CD4-positive, alpha-beta T cell treated with Interleukin-6 for 4 hours (primary cell): ENCODE measurements at places on chromosomes 3 and 15.

GRCh38 chr3:151722856-151723255, 10.9 kb upstream of the AADACL2 start:
- no peak for DNase-seq

DNA sequence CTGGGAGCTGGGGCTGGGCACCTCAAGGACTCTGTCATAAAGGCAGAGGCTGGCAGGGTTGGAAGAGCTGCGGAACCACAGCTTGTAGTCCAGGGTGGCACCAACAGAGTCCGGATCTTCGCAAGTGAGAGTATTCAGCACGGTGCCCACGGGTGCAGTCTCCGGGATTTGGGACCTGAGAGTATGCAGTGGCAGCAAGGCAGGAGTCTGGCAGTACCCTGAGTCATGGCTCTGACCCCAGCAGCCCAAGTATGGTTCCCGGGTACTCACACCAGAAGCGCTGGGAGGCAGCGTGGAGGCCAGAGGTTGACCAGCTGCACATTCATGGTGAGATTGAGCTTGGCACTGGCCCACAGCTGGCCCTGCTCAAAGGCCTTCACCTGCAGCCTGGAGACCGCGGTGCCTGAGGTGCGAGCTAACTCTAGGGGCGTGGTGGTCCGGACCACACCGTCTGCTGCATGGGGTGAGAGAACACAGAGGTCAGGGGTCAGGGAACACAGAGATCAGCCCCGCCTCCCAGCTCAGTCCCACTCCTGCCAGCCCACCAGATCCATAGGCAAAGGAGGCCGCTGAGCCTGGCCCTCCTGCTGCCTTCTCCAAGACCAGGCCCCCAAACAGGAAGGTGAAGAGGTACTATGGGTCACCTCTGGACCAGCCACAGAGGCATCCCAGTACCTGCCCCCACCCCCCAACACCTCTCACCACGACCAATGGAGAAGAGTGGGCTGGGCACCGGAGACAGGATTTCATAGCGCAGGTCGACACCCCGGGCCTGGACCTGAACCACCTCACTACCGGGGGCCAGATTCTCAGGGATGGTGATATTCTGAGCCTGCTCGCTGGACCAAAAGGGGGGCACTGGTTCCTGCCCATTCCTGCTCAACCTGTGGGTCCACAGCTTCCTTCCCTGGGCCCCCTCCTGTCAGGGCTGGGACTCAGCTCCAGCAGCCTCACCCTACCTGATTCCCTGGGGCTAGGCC, 4.5 kb downstream of the CDHR4 start:
- DNase-seq = no peak

- no peak for DNase-seq
Observed at GRCh38 chr3:17116007-17116600, 231.3 kb downstream of the PLCL2 start.

- no peak for DNase-seq
Observed at GRCh38 chr15:70672081-70672480, 91.3 kb downstream of the UACA start.

GRCh38 chr3:194584866-194585265, 48.4 kb downstream of the TMEM44 start:
- DNase-seq = no peak

- DNase-seq = no peak
Observed at GRCh38 chr3:80097674-80098073, 329.9 kb upstream of the ROBO1 start.

GRCh38 chr3:158935846-158936245, 134.0 kb downstream of the MFSD1 start:
- no peak for DNase-seq

GRCh38 chr3:101163554-101163953, 156.8 kb downstream of the IMPG2 start:
- DNase-seq = no peak

DNA sequence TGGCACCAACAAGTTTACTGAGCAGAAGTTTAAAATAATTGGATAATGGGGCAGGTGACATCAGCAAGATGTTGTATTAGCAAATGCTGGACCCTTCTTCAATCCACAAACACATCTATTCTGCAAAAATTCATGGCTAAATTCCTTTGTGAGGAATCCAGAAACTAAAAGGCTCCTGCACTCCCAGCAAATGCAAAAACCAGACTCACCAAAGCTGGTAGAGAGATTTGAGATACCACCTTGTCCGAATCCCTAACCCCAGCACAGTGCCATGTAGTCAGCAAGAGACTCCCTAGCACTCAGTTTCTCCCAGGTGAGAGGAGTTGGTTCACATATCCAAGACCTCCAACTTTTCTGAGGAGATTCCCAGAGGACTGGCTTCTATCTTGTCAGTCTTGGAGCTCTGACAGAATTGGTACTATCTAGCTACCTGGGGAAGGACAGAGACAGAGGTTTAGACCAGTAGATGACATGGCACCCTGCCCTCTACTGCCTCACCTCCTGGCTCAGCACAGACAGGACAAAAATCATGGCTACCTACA, 21.8 kb downstream of the GREM1 start:
- DNase-seq = no peak

DNA sequence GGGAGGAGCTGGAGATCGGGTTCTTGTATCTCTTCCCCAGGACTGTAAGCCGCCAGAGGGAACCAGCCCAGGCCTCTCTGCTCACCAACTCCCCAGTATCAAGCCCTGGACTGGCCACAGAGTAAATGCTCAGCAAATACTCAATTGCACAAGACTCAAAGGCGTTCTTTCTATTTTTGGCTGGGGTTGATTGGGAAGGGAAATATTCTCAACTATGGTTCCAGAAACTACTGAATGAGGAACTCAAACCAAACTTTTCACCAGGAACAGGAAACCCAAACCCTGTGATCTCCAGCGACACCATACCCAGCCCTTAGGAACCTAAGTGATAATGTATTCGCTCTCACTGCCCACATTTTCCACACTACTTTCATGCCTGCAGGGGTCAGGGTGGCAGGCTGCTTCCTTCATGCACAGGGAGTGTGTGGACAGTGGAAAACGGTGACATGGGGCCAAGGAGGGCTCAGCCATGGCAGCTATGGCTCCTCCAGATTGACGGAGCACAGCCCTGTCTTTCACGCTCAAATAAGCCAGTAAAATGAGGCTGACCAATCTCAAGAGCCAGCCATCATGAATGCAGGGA, 124.7 kb upstream of the RAD18 start:
- DNase-seq = no peak

DNA sequence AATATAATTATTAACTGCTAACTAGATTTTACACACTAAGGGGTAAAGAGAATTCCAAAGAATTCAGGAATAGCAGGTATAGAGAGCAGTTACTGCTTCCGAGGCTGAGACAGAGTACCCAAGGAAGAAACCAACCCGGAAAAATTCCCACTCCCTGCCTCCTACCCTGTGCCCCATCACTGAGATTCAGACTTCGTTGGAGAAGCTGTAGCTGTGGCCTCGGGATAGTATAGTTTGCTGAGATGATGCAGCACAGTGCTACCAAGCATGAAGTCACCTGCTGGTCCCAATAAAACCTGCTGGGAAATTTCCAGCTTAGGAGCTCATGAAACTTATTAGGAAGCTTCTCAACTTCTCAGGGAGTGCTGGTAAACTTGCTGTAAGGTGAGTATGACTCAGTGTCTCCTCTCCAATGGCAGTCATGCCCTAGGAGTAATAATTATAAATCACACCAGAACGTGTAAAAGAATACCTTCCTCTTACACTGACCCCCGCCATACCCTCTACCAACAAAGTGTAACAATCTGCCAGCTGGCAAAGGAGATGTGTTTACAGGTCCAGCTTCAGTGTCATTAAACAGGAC, 215.2 kb upstream of the ROBO2 start:
- DNase-seq = no peak

- peak; percentile 29 for DNase-seq
Observed at GRCh38 chr15:58770519-58770856, 614 bp upstream of the MINDY2 start.

GRCh38 chr15:49888734-49889133, 230.3 kb downstream of the ATP8B4 start:
- DNase-seq = no peak

- DNase-seq = no peak
Observed at GRCh38 chr3:149619136-149619535, 38.7 kb downstream of the WWTR1 start.

DNA sequence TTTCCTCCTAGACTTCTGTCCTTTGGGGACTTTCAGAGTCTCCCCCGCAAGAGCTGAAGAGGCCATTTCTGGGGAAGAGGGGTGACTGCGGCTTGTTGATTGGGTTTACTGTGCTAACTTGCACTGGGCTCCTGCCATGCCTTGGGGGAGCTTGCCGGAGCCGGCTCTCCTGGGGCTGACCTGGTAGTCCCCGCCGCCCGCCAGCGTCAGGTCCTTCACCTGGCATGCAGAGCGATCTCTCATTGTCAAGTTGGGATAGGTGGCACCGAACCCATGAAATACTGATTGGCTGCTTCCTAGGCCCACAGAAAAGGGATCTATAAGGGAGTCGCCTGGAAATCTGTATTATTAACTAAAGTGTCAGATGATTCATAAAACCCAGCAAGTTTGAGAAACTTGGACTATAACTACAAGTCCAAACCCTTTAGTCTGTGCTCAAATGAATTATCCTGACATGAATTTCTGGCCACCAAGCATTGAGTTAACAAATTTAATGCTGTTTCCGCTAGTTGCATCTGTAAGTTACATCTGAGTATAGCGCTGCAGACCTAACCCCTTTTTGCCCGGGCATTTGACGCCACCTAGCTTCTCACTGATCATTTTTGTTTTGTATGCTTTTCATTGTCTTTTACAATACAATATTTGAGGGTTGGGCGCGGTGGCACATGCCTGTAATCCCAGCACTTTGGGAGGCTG, 607 bp upstream of the IMP3 start:
- peak; percentile 67 for DNase-seq

DNA sequence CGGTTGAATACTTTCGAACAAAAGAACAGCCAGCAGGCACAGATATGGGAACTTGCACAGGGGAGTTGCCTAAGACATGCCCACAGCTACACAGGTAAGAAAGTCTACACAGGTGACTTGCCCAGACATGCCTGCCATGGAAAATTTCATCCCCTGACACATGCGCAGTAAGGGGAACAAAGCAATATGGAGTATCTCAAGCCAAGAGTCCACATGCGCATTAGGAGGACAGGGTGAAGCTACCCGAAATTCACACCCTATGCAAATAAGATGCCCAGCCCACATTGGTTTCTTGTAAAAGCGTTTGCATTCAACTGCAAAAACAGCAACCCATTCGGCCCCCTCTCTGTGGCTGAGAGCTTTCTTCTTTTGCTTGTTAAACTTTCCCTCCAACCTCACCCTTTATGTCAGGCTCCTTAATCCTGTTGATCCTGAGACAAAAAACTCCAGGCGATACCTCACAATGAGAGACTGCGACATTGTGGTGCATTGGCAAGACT, 49.3 kb upstream of the TRPM1 start:
- no peak for DNase-seq

GRCh38 chr15:73321496-73322450, 47.0 kb downstream of the HCN4 start:
- no peak for DNase-seq

- no peak for DNase-seq
Observed at GRCh38 chr3:18717598-18717997, 292.5 kb upstream of the SATB1 start.
